ENCODE measurements at places on chromosomes 1 and 21. TPM values are rescaled to one million over a fixed set of nuclear protein-coding genes. Genes with fewer than 3 reads are reported as not detected.

Gene WLS
- total RNA-seq, result 0.94 TPM

Gene LCE2D
- total RNA-seq, result not detected

Gene OBSCN
- 33.3 TPM for total RNA-seq

Gene ATP1A2
- 3.0 TPM for total RNA-seq

Gene RASSF5
- 0.50 TPM for total RNA-seq

Gene PLXNA2
- total RNA-seq, result 0.57 TPM

Gene GABPA
- 20.4 TPM for total RNA-seq

DNA sequence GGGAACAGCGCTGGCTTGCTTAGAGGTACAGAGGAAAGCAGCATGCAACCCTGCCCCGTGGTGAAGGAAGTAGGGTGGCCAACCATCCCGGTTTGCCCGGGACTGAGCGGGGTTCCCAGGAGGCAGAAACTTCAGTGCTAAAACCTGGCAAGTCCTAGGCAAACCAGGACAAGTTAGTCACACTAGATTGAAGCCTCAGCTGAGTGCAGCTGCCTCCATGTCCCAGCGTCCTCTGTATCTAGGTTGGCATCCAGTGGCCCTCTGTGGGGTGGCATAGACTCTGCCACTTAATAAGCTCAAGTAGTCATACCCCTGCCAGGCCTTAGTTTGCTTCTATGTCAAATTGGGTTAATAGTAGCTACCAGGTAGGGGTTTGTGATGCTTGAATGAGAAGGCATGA is 67.1 kb downstream of the ATP2B4 start:
- DNase-seq, result no peak

GRCh38 chr21:32352526-32352925 is 40.3 kb downstream of the URB1 start:
- DNase-seq, result no peak

DNA sequence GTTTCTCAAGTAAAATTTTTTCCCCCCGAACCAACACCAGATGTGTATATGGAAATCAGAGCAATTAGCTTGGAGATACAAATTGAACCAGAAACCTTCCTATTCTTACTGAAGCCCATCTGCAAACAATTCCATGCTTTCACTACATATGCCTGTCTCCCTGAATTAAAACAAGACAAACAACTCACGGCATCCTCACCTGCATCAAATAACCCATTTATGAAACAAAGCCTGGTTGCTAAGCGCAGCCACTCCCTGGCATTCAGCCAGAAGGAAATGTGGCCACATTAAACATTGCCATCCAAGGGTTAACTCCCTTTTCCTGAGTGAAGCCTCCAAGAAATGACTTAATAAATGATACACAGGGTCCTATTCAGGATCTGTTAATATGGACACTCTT is 55.3 kb downstream of the APP start:
- no peak for DNase-seq

DNA sequence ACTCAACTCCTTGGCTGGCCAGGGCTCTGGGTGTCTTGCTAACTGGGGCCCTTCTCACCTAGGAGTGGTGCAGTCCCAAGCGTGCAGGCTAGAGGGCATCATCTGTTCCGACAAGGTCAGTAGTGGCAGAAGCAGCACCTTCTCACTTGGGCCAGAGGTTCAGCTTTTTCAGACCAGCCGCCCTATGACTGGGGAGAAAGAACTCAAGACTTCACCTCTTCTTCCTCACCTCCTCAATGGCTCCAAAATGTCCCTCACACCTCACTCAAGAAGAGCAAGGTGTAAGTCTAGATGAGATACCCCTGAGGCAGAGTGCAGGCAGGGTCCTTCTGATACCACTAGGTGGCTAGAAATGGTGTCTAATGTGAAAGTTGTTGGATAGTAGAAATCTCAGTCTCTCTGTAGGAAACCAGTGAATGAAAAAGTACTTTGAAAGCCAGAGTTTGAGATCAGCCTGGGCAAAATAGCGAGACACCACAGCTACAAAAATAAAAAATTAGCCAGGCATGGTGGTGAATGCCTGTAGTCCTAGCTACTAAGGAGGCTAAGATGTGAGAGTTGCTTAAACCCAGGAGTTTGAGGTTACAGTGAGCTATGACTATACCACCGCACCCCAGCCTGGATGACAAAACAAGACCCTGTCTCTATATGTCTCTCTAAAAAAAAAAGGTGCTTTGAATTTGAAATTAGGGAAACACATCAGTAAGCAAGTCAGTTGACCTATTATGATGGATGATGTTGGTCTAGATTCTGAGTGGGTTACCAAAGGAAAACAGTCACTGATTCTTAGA is 8.6 kb upstream of the IL20 start:
- no peak for DNase-seq

DNA sequence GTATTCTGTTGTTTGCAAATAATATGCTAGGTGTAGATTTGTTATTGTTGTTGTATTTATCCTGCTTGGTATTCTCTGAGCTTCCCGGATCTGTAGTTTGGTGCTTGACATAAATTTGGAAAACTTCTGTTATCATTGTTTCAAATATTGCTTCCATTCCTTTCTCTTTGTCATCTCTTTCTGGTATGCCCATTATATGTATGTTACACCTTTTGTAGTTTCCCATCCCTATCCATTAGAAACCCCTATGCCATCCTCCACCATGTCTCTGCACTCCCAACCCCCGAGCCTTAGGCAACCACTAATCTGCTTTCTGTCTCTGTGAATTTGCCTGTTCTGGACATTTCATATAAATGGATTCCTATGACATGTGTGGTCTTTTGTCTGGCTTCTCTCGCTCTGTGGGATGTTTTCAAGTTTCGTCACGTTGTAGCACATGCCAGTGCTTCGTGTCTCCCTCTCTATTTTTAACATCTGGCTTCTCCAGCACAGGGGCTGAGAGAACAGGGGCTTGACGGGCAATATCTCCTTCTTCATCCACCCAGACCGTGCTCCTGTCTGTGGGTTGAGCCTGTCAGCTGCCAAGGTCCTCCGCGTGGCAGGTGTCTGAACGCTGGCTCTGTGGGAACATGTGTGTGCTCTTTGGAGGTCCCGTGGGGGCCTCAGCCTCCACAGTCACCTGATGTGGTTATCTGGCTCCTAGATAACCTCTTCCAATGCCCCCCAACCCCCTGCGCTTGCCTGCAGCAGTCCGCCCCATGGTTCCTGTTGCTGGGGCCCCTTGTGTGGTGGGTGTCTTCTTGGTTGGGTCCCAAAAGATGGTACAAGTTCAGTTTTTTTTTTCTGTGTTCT is 32.8 kb upstream of the MAN1C1 start:
- DNase-seq, result no peak

- DNase-seq, result no peak
These were observed 144.9 kb upstream of the C1orf174 start for GRCh38 chr1:4044967-4045366.

GRCh38 chr1:183372586-183373230 is 45.5 kb downstream of the NMNAT2 start:
- DNase-seq, result no peak

Data from H9 (cell line).